ENCODE measurements at places on chromosomes 12 and 14. TPM values are rescaled to one million over a fixed set of nuclear protein-coding genes. Genes with fewer than 3 reads are reported as not detected.

GRCh38 chr14:49089107-49089506 lies 497.1 kb downstream of the RPS29 start:
- no peak for DNase-seq

GRCh38 chr12:67358781-67359338 lies 89.7 kb downstream of the CAND1 start:
- DNase-seq: no peak

GRCh38 chr12:113090740-113091139 lies 34.2 kb downstream of the DTX1 start:
- DNase-seq: no peak

DNA sequence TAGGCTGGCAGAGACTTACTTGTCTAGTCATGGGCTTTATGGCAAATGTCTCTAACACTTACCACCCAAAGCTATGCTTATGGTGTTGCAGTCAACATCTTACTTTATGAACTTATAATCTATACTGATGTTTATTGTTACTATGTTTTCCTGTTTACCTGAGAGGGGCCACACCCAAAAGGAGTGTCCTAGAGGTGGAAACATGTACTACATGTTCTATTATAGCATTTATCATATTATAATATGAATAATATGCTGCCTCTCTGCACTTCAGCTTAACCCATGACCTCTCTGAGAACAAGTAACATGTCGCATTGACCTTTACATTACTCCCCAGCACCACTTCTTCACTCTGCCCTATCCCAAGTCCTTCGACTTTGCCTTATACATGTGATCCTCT lies 501.8 kb downstream of the ETNK1 start:
- no peak for DNase-seq

Gene KSR2
- 0.02 TPM for total RNA-seq

Gene CELA1
- 0.29 TPM for total RNA-seq

DNA sequence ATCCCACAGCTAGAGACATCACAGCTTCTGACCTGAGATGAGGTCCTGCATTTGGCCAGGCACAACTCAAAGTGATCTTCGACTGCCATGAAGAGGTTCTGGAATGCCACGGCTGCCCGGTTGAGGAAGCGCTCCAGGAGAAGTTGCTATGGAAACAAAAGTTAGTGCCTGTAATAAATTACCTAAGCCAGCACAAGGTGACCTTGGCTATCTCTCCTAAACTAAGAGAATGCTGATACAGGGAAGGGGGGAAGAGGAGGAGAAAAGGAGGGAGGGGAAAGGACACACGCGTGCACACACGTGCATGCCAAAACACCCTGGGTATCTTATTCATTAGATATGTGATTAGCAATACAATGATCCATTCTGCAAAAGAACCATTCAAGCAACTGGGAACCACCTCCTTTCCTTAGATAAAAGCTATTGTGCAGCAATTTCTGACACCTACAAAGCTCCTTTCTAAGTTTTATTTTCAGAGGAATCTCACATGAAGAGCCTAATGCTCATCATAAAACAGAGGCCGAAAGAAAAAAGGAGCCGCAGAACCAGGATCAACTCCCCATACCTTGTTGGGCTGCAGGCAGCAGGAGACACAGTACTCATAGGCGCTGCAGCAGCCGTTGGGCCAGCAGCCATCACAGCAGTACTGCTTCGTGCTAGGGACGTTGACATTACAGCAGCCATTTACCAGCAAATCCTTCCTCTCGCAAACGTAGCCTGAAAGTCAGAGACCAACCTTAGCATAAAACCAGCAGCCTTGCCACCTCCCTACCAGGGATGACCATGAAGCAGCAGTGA lies 17.9 kb downstream of the SPRING1 start:
- no peak for DNase-seq

Gene ZFYVE1
- total RNA-seq: 10.4 TPM

DNA sequence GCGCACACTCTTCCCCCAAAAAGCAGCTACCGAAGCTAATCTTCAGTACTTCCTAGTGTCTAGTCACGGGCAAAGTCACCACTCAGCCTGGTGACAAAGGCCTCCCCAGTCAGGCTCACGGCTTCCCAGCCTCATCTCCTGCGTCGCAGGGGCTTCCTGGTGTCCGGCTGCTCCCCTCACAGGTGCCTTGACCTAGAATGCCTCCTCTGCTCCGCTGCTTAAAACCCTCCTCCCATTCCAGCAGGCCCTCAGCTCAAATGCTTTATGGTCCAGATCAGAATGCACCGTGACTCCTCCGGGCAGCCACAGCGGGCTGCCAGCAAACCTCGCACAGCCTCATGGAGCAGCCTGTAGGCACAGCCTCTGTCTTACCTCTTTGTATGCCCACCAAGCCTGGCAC lies 53.1 kb downstream of the PRIMA1 start:
- DNase-seq: no peak

DNA sequence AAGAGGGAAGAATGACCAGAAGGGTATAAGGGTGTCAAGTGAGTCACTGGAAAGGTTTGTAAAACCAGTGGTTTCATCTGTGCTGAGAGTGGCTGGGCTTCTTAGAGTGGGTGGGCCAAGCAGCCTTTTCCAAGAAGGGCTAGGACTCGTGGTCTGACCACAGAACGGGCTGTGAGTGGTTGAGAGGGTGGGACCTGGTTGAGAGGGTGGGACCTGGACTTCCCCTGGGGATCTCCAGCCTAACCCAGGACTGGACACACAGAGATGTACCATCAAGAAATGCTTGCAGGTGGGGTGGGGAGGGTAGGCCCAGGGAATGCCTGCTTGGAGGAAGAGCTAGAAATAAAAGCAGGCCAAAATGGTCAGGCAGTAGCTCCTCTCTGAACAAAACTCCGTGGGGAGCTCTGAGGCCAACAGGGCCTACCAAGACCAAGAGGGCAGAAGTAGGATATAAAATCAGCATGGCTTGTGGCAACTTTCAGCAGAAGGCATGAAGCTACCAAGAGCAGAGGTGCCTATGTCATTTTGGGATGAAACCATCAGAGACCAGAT lies 140.5 kb downstream of the FOXN3 start:
- peak; percentile 96 for DNase-seq

- DNase-seq: no peak
Observed at GRCh38 chr14:105479431-105480158, 5.0 kb downstream of the CRIP2 start.

Gene PLEK2
- 1.0 TPM for total RNA-seq

- no peak for DNase-seq
Observed at GRCh38 chr14:38992067-38992844, 110.8 kb downstream of the SEC23A start.

GRCh38 chr14:100618318-100618693 lies 31.1 kb upstream of the BEGAIN start:
- no peak for DNase-seq

Gene AQP2
- not detected for total RNA-seq

GRCh38 chr12:111067498-111067897 lies 147.1 kb upstream of the MYL2 start:
- DNase-seq: no peak

Gene NXPH4
- total RNA-seq: 0.45 TPM

GRCh38 chr12:11712491-11712890 lies 63.0 kb downstream of the ETV6 start:
- DNase-seq: no peak

GRCh38 chr12:103268831-103269514 lies 226.8 kb downstream of the C12orf42 start:
- DNase-seq: peak; percentile 8

- no peak for DNase-seq
Observed at GRCh38 chr12:3294481-3294911, 196.5 kb upstream of the PRMT8 start.

- DNase-seq: no peak
Observed at GRCh38 chr14:69943084-69943780, 64.0 kb downstream of the SMOC1 start.

Gene SLC25A21
- total RNA-seq: not detected

Gene TSHR
- 0.31 TPM for total RNA-seq

Gene CLEC7A
- not detected for total RNA-seq

Gene APOF
- not detected for total RNA-seq
